CD4-positive, alpha-beta T cell treated with Interleukin-10 for 1 hour (primary cell): ENCODE measurements at places on chromosomes 5 and 9.

GRCh38 chr9:89309608-89310474 lies 1.2 kb upstream of the CKS2 start:
- no peak for DNase-seq

DNA sequence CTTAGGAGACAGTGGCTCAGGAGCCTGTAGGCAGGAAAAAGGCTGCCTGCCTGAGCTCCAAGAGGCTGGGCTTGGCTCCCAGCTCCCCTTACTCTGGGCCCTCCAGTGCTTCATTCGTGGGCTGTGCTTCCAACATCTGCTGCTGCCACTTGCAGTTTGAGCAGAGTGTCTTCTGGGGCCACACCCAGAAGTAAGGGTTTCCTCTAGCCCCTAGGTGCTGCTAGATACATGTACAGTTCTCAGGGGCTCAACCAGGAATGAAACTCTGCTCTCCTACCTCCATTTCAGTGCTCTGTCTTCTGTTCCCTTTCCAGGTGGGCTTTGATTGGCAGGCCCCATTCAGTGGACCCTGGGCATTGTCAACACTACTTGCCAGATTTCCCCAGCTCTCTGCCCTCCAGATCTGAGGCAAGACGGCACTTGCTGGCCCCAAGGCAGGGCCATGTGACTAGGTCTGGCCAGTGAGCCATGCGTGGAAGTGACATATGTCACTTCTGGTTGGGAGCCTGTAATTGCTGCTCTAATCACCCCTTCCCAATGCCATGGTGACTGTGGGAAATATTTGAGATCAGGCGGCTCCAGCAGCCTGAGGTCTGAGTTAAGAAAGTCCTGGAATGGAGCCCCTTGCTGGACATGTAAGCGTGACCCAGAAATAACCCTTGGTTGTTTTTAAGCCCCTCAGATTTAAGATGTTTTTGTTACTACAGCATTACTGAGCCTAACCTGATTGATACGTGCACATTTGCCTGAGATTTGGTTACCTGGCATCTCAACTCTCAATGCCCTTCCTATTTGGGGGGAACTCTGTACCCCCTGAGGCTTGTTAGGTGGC lies 9.4 kb upstream of the BOD1 start:
- no peak for DNase-seq

DNA sequence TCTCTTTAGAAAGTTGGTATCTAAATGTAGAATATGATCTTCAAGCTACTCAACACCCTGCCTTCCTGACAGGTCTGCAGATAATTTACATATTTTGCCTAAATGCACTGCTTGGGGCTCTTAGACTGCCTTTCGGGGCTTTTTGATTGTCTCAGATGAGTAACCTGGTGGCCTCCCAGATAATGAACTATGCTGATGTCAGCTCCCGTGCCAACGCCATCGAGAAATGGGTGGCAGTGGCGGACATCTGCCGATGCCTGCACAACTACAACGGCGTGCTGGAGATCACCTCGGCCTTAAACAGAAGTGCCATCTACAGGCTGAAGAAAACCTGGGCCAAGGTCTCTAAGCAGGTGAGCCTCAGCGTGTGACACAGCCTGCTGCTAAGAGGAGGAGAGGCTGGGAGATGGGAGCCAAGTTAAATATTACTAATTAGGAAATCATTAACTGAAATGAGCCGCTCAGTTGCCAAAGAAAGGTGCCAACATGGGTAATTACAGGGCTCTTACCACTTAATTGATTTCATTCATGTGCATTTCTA lies 20.8 kb upstream of the CKMT2 start:
- peak; percentile 14 for DNase-seq

DNA sequence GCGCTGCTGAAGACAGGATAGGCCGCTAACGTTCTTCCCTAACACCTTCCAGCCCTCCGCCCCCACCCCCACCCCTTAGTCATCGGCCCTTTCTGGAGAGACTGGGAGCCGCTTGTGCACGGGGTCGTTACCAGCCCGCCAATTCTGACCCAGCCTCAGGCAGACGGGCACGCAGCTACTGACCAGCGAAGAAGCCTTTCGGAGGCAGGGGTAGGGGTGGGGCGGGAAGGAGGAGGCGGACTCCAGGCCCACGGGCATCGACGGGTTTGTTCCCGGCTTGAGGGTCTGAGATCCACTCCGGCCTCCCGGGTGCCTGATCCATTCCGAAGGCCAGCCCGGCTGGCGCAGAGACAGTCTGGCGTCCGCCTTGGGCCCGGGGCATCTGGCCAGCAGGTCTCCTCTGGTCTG lies 729 bp upstream of the HAND1 start:
- DNase-seq: no peak

DNA sequence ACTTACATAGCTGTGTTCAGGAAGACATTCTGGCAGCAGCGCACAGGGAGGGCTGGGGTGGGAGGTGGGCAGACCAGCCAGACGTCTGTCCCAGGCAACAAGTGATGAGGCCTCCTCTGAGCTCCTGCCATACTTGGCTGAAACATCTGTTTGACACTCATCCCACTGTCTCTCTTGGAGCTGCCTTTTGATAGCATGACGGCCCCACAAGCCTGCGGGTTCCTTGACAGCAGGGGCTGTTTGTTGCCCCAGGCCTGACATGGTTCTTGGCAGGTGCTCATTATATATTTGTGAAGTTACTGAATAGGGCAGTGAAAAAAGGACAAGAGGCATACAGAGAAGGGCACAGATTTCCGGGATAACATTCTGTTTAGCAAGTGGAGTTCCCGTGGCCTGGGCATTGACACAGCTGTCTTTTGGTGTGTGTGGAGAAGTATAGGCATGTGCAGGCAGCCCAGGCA lies 22.2 kb upstream of the B4GALT1 start:
- no peak for DNase-seq

GRCh38 chr9:85541876-85542275 lies 199.9 kb downstream of the AGTPBP1 start:
- no peak for DNase-seq

DNA sequence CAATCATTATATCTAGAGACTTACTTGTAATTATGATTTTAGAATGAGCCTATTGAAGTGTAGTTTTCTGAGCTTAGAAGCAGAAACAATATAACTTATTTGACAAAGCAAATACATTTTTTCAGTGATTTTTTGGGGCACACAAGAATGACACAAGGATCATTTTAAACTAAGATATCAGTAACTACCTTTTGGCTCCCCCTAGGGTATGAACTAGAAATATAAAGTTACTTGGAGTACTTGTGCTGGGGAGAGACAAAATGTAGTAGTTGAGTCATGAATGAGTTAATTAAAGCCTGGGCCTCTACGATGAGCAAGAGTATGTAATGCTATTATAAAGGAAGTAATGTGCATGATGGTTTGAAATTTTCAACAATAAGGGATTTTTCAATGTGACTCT lies 1244.1 kb upstream of the ACO1 start:
- DNase-seq: no peak

DNA sequence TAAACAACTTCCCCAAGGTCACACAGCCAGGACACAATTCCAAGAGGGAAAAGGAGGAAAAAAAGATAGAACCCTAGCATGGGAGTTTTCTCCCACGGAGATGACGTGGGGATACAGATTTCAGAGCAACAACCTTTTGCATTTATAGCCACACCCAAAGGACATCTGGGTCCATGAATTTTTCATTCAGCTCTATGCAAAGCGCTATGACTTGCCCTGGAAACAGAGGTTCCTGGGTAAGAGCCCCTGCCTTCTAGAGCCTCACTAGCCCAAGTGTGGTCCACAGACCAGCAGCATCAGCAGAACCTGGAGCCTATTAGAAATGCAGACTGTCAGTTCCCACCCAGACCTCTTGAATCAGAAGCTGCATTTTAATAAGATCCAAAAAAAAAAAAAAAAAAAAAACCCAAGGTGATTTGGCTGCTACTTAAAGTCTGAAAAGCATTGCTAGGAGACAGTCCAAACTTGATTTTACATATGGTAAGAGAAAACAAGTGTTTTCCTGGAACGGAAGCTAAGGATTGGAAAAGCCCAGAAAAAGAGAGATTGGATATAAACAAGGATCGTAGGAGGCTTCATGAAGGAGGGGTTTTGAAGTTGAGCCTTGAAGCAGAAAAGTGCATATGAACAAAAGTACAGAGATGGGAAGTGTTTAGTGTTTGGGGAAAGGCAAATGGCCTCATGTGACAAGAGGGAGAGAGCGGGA lies 17.6 kb upstream of the ADAM19 start:
- DNase-seq: no peak

GRCh38 chr5:181235323-181235688 lies 8.4 kb downstream of the RACK1 start:
- DNase-seq: no peak

GRCh38 chr9:22030101-22030598 lies 21.0 kb upstream of the CDKN2B start:
- no peak for DNase-seq

- DNase-seq: no peak
These were observed 157.8 kb upstream of the PTGER4 start for GRCh38 chr5:40521925-40522324.

DNA sequence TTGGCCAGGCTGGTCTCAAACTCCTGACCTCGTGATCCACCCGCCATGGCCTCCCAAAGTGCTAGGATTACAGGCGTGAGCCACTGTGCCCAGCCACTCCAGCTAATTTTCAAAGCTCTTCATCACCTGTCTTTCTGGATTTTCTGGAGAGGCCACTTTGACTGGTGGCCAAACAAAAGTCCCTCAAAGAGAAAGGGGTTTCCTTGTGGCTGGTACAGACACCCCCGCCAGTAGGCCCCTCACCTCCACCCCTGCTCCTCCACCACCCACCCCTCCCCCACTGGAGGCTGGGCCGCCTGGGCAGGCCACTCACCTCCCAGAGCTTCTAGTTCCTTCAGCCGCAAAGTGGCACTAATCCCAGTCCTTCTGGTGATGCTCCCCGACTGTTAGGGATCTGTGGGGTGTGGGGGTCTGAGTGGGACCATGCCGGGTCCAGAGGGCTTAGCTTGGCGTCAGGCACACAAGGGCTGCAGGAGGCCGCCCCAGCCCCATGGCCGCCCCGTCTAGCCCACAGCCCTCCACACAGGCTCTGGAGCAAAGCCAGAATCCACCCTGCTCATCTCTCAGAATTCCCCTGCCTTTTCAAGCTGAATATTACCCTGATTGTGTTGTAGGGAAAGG lies 182.0 kb upstream of the IER5L start:
- DNase-seq: no peak

- DNase-seq: no peak
These were observed 145.6 kb downstream of the XRCC4 start for GRCh38 chr5:83222906-83223305.

GRCh38 chr5:94674490-94675382 lies 56.3 kb downstream of the SLF1 start:
- DNase-seq: no peak

DNA sequence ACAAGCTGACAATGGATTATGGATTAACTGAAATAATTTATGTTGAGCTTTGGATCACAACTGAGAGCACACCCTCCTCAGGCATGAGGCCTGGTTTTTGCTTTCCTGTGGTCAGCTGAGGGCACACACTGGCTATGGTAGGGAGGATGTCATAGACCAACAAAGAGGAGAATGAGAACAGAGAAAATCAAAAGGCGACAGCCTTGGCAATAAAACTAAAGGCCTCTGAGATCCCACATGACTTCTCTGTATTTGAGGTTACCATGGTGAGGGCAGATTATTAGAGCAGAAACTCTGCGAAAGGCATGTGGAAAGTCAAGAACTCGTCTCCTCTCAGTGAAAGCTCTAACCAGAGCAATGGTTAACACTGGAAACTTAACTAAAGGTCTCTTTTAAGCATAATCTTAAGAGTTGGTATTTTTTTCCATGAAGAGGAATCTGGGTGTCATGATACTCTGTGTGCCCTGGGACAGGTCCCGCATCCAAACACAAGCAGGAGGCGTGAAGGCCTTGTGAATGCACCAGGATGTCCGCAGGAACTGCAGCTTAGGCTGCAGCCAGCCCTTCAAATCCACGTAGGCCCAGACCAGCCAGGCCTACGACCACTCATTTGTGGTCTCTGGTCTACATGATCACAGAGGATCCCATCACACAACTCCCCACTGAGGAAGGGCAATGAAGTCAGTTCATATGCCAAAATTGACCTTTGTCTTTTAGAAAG lies 12.4 kb upstream of the MEIKIN start:
- DNase-seq: no peak

DNA sequence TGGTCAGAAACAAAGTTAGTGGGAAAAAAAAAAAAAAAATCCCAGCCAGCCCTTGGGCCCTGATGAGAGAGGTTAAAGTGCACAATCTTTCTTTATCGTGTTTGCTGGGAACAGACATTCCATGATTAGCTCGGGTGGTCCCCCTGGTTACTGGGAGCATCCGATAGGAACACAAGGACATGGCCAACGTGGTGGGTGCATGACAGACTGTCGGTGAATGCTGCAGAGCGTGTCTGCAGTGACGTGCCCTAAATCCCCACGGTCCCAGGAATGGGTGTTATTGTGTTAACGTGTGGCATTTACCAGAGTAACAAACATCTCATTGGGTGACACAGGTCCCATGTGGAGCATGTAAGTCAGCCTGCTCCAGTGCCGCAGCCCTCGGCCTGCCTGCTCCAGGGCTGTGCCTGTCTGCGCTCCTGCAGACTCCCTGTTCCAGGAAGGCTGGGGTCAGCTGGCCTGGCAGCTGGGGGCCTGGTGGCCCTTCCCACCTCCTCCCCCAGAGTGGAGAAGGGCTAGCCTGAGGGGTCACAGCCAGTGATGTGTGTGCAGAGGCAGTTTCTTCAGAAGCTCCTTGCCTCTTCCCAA lies 34.3 kb upstream of the TBC1D2 start:
- no peak for DNase-seq

GRCh38 chr9:5440426-5440825 lies 2.7 kb upstream of the PLGRKT start:
- DNase-seq: no peak

GRCh38 chr9:28542928-28543327 lies 969.6 kb upstream of the C9orf72 start:
- DNase-seq: no peak

- no peak for DNase-seq
These were observed 455.9 kb downstream of the ENC1 start for GRCh38 chr5:74184649-74185048.

DNA sequence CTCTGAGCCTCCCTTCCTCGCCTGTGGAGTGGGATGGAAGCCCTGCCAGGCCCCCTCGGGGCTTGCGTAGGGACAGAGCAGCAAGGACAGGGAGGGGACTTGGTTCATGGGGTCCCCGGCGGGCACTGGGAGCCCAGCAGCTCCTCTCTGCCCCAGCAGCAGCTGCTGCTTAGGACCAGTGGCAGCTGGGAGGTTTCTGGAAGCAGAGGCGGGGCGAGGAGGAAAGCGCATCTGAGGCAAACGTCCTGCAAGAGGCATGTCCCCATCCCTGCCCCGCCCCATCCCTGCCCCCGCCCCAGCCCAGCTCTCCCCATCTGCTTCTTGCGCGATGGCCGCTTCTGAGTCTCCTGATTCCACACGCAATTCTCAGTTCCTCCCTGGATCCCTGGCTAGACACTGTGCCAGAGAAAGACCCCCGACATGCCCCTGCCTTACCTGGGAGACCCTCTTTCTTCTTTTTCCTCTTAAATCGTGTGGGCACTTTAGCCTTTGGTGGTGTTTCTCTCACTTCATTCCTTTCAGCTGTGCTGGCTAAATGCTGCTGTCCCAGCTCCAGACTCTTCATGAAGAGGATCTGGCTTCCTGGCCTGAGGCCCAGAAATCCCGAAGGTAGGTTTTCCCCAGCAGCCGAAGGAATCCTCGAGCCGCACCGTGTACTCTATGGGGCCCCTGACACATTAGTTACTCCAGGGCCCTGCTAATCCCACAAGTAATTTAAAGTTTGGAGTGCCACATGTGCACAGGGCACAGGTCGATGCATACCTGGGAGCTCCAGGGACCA lies 4.4 kb upstream of the OR2S2 start:
- DNase-seq: no peak

GRCh38 chr9:14316602-14317300 lies 2.8 kb upstream of the NFIB start:
- no peak for DNase-seq

GRCh38 chr5:50855001-50855400 lies 188.6 kb downstream of the PARP8 start:
- no peak for DNase-seq

- no peak for DNase-seq
These were observed 1.9 kb downstream of the TEX53 start for GRCh38 chr9:114655689-114656088.
